IPS-NIHi11 (cell line): ENCODE measurements at places on chromosomes 11 and 22.

- peak; percentile 16 for DNase-seq
These were observed 507.6 kb downstream of the INSC start for GRCh38 chr11:15622231-15622890.

GRCh38 chr11:125773516-125773915 lies 5.1 kb downstream of the PATE2 start:
- no peak for DNase-seq

DNA sequence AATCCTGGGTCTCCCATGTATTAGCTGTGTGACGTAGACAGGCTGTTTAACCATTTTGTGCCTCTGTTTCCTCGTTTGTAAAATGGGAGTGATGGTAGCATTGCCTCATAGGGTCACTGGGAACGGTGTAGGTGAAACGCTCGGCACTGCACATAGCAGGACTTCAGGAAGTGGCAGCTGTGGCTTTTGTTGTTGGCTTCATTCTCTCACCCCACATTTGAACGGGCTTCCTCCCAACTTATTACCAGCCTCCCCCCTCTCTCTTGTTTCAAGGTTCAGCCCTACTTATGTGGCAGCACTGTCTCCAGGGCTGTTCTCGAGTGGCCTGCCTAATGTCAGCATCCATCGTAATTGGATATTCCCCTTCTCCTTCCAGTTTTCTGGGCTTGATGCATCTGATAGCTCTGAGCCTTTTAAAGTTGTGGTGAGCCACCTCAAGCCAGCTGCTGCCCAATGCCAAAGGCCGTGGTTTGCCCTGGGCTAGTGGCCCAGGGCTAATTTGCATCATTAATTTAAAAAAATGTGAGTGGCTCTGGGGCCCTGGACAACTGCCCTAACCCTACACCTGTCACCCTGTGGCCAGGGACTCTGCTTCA lies 217.8 kb upstream of the TBCEL start:
- DNase-seq, result no peak

- DNase-seq, result no peak
These were observed 12.7 kb upstream of the CNTF start for GRCh38 chr11:58609723-58610122.

DNA sequence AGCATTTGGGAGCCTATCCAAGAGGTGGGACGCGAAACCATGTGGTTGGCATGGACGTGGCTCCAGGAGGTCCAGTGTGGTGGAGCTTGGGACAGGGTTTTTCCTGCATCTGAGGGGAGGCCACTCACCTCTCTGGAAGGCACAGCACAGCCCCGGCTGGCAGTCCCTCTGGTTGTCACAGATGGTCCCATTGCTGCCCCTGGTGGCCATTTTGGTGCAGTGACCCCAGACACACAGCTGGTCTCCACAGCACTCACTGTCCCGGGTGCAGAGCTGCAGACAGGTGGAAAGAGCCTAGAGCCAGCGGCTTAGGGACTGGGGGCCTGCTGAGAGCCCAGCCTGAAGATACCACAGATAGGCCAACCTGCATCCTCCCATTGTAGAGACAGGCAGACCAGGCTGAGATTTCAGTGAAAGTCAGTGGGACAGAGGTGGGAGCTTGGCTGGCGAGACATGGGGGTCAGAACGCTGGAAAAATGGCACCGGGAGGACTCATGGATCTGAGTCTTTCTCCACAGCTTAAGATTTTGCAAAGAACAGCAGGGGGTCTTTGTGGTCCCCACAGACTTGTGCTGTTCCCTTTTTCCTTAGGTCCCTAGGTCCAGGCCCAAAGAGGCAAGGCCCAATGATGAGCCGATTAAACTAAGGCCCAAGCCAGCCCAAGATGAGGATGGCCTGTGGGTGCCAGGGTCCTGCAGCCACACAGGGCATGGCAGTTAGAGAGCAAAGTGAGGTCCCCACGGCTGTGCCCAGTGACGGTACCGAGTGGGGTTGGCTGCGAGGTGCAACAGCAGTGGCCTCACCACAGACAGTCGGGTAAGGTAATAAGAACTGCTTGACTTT lies 41.4 kb downstream of the DKK3 start:
- DNase-seq, result peak; percentile 93

DNA sequence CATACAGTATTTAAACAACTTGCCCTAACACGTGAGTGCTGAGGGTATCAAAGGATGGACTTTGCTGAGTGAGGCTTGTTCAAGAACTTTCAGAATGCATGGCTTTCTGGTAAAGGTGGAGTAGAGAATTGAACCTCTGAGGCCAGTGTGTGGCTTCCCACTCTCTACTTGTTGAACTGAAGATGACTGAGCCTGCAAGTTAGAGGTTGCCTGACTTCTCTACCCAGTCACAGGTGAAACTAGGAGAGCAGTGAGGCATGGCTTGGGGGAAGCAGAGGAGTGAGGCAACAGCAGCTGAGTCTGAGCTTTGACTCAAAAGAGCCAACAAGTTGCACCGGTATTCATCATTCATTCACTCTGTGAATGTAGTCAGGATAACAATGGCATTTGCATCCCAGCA lies 256.4 kb upstream of the SESN3 start:
- DNase-seq, result peak; percentile 27

- peak; percentile 42 for DNase-seq
These were observed 26.9 kb upstream of the CBX7 start for GRCh38 chr22:39179401-39179827.

- no peak for DNase-seq
These were observed 6.2 kb downstream of the ROBO4 start for GRCh38 chr11:124891373-124891861.

DNA sequence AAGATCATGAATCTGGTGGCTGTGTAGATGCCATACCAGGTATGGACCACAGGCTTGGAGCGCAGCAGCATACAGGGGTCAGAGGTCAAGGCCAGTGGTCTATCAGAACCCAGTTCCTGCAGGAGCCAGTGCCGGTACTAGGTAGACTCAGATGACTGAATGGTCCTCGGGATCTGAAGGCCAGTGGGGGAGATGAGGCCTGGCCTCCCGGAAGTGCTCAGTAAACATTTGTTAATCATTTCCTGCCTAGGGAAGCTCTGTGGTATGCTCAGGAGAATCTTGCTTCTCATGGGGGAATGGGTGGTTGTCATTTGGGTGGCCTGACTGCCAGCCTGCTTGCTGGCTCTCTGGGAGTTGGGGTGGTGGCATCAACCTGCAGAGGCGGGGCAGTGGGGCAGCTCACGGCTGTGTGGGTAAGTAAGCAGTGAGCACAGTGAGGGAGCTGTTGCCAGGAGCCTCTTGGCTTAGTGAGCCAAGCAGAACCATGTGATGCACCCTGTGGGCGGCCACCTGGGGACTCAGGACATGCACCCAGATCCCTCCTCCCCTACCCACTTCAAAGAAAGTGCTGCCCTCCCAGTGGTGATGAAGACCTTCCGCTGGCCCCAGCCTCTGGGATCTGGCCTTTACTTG lies 33.0 kb downstream of the PTPRJ start:
- DNase-seq, result no peak

DNA sequence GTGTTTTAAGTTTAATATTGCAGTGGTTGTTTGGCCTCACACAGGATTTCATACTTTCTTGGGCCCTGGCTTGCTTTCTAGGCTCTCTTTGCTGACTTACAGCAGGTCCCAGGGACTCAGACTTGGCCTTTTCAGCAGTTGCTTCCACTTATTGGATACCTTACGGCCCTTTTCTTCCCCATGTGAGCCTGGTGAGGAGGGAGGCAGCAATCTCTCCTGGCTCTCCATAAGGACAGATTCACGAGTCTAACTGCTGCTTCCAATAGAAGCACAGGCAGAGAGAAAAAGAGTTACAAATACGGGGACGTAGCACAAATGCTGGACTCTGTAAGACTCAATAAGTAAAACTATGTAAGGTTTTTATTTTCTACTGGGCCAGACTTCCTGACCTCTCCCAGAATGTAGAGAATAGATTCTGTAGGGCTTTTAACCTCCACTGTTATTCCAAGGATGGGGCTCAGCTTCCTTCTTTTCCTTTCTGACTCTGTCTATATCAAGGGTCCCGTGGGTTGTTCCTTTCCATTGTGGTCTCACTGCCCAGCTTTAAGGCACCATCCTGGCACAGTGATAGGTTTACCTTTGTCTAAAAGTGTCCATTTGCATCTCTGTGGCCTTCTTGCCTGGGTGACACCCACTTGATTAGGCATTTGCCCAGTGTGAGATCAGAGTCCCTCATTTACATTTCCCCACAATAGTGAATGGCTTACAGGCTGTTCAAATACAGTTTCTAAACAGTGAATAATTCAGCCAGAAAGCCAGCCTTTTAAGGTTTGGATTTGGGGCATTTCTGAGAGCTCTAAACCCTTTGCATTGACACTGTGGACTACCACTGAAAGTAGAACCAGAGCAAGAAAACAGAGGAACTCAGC lies 92.8 kb downstream of the RASSF10 start:
- DNase-seq, result peak; percentile 18

- DNase-seq, result peak; percentile 68
These were observed at the start of gene MRGPRF for GRCh38 chr11:69013009-69013951. Gene MRGPRF (minus strand): TSS chr11:69013246. CDS start chr11:69009901, 3,345 bp downstream.

DNA sequence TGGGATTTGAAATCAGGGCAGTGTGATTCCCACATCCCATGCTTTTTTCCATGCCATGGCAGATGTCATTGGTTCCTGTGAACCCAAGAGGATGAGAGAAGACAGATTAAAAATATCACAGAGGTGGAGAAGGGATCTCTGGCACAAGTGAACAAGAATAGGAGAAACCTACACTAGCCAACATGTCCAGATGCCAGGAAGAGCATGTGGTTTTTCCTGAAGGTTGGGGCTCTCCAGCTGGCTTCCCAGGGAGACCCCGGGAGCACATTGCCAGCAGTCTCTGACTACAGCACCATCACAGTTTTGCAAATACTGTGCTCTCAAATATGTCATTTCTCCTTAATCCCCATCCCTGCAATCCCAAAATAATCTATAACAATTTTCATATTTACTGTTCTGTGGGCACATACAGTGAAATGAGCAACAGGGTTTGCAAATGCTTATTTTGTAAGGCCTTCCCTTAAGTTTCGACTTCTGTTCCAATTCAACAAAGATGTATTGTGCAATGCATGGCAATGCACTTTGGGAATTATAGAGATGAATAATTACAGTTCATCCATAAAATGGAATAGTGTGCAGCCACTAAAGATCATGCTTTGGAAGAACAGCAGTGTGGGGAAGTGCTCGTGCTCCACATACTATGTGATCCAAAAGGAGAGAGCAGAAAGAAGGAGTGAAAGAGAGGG lies 4.8 kb downstream of the ANKK1 start:
- no peak for DNase-seq

DNA sequence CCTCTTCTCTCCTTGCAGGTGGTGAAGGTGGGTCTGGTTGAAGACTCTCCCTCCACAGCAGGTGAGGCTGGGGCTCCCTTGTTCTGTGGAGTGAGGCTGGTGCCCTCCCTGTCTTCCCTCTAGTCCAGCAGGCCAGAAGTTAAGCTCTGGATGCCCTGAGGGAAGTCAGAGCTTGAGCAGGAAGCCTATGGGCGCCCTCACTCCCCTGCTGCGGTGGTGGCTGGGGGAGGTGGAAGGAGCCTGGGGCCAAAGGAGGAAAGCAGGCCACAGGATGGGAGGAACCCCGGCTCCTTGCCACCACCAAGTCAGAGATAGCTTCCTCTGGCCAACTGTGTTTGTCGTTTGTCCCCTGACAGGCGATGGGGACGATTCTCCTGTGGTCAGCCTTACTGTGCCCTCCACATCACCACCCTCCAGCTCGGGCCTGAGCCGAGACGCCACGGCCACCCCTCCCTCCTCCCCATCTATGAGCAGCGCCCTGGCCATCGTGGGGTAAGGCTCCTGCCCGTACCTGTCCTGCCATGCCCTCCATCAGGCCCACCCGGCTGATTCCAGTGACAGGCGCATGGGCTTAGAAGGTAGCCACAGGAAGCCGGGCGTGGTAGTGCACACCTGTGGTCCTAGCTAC lies 29.5 kb upstream of the RAB1B start:
- DNase-seq, result no peak

DNA sequence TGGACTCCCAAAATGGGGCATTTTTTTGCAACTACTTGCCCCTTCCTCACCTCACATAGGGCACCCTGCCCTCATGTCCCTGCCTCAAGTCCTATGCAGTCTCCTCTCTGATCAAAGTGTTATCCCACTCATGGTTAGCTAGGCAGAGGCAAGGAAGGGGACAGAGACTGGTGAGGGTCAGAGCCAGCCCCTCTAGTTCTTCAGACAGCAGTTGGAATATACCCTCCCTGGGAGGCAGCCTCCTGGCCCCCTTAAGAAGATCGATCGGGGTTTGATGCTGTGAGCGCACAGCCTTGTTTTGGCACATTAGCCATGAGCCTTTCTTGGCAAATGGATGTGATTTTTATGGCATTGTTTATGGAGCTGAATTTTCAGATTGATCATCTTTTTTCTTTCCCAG lies 436.9 kb downstream of the BUD13 start:
- no peak for DNase-seq

- no peak for DNase-seq
These were observed 31.3 kb downstream of the ATP6V1E1 start for GRCh38 chr22:17597217-17597616.

GRCh38 chr11:70641369-70641768 lies 243.0 kb downstream of the CTTN start:
- no peak for DNase-seq

- no peak for DNase-seq
These were observed 45.0 kb downstream of the LARGE1 start for GRCh38 chr22:33875316-33875715.

- DNase-seq, result no peak
These were observed 875 bp downstream of the TCP11L1 start for GRCh38 chr11:33040033-33040861.

DNA sequence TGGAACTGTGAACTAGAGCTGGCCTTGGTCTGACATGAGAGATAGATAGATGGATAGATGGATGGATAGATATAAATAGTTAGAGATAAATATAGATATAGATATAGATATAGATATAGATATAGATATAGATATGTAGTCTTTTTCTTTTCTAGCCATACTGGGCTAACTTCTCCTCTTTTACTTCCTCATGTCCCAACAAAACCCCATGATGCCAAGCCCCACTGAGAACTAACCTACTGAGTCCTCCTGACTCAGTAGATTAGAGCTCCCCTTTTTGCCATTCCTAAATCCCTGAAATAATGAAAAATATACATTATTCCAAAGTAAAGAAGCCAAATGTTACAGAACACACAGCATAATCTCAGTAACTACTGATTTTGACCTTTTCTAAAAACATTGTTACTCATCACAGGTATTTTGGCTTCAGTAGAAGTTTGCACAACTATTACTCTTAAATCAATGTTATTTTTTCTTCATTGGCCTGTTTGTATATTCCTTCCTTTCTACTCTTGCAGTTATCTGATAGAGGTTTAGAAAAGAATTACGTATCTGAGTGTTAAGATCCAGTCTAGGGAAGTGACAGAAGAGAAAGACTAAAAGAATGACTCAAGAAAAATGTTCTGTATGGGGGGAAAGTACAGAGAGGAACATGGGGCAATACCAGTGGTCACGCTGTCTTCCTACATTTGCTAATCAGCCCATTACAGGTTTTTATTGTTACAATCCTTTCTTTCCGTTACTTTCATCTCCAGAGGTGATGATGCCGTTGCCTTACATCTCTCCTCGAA lies 6.0 kb upstream of the OR10D3 start:
- no peak for DNase-seq
